HL-60 (cell line): ENCODE measurements at places on chromosomes 3 and 15.

DNA sequence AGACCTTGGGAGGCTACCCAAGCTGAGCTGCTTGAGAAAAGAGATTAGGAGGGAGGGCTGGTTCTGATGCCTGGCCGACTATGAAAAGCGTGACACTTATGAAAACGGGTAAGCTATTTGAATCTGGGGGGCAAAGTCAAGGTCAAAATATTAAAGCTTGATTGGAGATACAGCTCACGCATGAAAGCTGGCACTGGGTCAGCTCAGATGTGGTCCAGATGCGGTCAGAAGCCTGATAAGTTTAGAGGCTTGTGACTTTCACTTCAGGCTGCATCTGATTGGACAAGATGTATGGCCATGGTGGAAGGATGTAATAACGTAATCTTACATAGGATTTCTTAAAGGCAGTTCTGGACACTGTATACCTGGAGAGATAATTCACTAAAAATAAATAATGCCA lies 690.3 kb downstream of the NTRK3 start:
- DNase-seq, result no peak

DNA sequence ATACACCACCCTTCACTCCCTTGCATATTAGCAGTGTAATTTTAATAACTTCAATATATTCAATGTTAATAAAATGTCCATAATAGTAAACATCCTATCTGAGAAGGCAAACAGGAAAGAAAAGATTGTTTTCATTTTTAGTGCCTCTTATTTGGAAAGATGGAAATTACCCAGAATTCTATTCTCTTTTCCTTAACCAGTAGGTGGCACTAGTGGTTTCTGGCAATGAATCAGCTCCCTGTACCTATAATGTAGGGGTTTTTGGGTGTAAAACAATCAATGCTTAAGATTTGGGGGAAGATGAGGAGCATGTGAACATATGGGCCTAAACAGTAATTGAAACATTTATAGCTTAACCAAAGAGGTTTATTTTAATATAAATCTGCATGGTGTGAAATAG lies 5.7 kb upstream of the SEMA6D start:
- no peak for DNase-seq

- DNase-seq, result no peak
These were observed 10.2 kb upstream of the NR2E3 start for GRCh38 chr15:71800190-71800589.

- DNase-seq, result no peak
These were observed 344.2 kb upstream of the GRM7 start for GRCh38 chr3:6516694-6517093.

DNA sequence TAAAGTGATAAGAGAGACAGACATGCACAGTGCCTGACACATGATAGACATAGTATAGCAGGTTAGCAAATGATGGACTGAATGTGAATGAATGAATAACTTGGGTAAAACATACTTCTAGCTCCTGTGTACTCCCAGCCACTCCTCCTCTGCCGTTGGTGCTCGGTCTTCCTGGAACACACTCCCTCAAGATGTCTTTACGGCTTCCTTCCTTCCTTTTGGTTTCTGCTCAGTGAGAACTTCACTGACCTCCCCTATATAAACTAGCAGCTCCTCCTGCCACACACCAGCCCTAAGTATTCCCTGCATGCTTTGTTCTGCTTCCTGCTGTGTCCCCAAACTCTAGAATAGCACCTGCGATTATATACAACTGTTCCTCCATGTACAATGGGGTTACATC lies 50.2 kb downstream of the RAD54L2 start:
- DNase-seq, result no peak

- no peak for DNase-seq
These were observed 1.0 kb downstream of the LIMD1 start for GRCh38 chr3:45595364-45596195.

- DNase-seq, result no peak
These were observed 1.1 kb downstream of the MYEF2 start for GRCh38 chr15:48176957-48177356.

GRCh38 chr3:74617776-74618175 lies 3.3 kb upstream of the CNTN3 start:
- DNase-seq, result no peak

GRCh38 chr15:63238796-63239195 lies 38.6 kb upstream of the APH1B start:
- peak; percentile 36 for DNase-seq

- no peak for DNase-seq
These were observed 66.9 kb downstream of the PPM1L start for GRCh38 chr3:160822936-160823335.

DNA sequence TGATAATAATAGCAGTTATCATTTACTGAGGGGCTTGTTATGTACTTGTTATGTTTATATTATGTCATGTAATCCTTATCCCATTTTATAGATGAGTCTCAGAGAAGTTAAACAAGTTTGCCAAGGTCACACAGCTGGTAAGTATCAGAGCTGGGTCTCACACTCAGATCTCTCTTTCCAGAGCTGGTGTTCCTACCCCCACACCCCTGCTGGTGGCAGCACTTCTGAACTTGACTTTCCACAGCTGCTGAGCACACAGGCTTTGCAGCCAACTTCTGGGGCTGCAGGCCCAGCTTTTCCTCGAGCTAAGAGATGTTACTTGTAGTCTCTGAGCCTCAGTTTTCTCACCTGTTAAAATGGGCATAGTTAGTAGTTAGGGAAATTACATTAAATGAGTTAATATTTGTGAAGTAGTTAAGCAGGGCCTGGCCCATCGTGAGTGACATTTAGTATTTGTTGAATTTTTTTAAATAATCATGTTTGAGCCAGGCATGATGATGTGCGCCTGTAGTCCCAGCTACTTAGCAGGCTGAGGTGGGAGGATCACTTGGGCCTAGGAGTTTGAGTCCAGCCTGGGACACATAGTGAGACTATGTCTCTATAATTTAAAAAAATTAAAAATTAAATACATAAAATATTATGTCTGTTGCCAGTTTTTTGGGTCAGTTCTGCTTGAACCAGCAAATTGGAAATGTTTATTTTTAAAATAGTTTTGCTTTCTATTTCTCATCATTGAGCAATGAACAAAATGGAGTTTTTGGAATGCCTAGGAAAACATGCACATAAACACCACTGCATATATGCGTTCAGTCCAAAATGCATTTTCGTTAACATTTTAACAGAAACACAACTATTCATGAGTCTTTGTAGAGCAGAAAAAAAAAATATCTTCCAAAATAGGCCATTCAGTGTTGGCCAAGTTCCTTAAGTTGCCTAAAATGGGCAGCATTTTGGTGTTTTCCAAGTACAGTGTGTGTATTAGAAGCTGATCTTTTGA lies 87.3 kb downstream of the SMAD6 start:
- peak; percentile 29 for DNase-seq
